Activated CD4-positive, alpha-beta T cell treated with anti-CD3 and anti-CD28 coated beads, Interleukin-2, amount 50 U/mL, for 24 hours (primary cell): ENCODE measurements at places on chromosomes 12 and 14.

DNA sequence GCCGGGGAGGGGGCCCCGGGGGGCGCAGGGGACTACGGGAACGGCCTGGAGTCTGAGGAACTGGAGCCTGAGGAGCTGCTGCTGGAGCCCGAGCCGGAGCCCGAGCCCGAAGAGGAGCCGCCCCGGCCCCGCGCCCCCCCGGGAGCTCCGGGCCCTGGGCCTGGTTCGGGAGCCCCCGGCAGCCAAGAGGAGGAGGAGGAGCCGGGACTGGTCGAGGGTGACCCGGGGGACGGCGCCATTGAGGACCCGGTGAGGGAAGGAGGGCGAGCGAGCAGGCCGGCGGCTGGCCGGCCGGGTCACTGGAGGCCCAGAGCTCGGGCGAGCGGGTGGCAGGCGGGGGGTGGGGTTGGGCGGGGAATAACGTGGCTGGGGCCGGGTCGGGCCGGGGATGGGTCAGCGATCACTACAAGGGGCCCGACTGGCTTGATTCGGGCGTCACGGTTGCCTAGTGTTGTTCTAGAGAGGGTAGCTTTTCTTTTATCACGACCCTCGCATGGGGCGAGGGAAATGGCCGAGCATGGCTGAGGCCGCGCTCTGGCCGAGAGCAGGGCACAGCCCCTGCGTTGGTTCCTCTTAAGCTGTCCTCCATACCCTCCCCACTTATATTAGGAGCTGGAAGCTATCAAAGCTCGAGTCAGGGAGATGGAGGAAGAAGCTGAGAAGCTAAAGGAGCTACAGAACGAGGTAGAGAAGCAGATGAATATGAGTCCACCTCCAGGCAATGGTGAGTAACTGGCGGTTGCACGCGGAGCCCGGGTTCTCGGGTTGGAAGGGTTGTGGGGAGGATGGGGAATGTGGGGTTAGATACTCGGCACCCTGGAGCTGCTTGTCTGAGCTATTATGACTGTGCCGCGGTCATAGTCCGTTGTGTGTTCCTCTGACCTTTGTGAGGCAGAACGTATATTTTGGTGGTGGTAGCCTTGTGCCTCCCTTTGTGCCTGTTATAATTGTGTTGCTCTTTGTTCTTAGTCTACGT is 603 bp downstream of the PABPN1 start:
- DNase-seq, result peak; percentile 19

DNA sequence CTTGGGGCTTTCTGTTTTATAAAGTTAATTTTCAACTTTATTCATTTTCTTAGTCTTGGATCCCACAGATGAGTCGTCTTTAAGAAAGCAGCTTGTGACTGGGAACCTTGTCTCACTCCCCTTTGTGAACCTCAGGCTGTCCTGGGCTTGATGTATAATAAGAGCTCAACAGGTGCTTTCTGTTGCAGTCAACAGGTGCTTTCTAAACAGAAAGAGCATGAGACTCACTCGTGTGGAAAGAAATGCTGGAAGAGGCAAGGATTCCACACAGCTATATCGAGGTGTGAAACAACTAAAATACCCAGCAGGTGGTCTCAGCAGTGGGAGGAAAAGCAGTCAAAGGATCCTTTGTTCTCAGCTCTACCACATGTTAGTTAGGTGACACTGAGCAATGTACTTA is 398.9 kb downstream of the EGLN3 start:
- no peak for DNase-seq

GRCh38 chr12:109739747-109740693 is 26.4 kb downstream of the FAM222A start:
- no peak for DNase-seq

- no peak for DNase-seq
These were observed 240.0 kb upstream of the CPNE8 start for GRCh38 chr12:39145175-39145999.

DNA sequence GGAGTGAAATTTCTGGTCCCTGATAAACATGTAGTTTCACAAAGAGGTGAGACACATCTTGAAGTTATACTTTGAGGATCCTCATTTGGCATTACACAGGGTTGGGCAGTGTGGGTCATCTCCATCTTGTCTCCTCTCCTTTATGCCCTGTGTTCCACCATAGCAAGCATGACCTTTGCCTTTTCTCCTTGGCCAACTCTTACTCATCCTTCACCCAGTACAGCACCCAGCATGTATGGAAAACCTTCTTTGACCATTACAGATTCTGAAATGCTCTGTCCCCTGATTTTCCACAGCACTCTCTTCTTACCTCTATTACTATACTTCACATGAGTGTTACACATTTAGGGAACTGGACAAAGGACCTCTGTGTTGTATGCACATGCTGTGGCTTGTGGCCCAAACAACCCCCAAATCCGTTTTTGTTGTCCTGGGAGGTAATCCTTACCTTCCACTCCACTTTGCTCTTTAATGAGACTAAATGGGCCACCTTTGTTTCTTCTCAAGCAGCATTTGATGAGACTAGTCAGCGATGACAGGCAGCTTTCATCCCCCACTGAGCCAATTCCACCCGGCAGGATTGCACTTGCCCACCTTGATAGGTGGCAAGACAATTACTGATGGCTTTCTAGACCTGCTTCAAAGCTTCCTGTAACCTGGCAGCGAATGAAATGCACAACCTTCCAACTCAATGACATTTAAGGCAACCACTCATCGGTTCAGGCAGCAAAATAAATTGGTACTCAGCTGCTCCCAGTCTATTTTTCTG is 163.5 kb downstream of the MON2 start:
- DNase-seq, result no peak

DNA sequence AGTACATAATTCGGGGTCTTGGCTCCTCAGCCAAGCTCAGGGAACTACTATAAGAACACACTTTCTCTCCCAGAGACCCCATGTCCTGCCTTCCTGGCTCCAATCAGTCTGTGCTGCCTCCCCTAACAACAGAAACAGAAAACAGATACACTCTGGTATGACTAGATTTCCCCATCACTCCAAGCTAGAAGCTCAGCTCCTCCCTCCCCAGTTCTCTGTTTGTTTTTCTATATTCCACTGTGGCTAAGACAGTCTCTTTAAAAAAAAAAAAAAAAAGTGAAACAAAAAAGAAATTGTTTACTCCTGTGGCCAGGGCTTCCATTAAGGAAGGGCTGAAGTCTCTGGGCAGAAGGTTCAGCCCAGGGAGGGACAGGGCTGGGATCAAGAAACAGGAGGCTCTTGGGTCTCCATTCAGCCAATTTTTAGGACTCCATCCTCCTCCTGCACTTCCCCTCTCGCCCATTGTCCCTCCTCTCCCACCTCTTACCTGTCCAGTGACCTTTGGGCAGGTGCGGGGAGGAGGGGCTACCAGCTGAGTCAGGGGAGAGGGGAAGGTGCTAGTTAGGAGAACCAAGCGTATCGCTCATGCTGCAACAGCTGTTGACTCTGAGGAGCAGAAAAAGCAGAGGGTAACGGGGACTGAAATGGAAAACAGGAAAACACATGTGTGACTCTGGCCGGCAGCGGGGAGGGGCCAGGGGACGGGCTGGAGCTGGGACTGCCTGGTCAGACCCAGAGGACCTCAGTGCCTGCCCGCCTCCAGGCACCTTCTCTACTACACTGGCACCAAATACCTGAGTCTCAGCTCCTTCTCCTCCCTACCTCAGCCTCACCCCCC is 4.1 kb upstream of the SLC7A7 start:
- DNase-seq, result no peak

DNA sequence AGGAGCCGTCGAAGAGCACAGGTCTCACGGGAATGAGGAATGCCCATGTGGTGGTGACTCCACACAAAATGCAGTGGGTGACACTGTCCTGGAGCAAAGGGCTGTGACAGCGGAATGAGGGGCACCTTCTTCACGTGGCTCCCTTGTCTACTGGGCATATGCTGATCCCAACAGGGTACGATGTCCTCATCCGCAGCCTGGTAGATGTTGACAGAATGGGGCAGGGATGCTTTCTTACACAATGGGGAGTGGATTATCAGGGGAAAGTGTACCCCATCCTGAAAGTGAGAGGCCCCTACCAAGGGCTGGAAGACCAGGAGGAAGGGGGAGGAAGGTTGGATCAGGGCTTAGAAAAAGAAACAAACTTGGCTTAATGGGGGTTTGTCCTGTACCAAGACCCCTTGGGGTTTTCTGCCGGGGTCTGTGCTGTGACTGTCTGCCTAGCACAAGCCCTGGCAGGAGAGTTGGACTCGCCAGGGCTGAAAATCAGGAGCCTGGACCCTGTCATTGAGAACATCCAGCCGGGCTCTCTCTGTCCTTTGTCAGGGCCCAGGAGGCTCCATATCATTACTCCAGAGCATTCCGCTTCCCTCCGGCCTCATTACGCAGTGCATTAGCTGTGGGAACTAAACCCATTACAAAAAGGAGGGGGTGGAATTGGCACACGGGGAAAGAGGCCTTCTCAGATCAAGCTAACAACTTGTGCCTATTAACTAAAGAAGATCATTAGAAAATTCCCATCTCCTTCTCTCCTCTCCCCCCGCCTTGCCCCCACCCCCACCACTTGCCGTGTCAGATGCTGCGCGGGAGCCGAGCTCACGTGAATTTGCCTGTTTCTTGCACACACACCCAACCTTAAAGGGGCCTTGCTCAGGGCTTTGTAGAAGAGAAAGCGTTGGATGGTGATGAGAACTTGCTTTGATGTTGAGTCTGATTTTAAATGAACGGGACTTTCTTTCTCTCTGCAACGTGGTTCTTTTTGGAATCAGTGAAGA is 171.8 kb upstream of the PARP11 start:
- DNase-seq, result no peak

DNA sequence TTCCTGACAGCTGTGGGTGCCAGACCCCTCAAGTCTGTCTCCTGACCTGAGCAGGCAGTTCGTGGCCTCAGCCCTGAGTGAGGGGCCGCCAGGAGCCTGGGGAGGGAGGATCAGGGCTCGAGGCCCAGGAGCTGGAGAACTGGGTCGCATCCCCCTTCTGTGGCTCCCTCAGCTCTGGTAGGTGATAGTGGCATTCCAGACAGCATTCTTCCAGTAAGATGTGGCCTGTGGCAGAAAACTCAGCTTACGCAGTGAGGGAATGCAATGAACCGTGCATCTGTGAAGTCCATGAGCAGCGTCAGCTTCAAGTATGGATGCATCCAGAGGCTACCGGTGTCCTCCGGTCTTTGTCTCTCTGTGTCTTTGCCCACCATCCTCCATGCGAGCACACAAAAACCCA is 28.4 kb upstream of the FBRSL1 start:
- DNase-seq, result no peak

GRCh38 chr14:100288382-100289185 is 17.7 kb downstream of the SLC25A29 start:
- no peak for DNase-seq

DNA sequence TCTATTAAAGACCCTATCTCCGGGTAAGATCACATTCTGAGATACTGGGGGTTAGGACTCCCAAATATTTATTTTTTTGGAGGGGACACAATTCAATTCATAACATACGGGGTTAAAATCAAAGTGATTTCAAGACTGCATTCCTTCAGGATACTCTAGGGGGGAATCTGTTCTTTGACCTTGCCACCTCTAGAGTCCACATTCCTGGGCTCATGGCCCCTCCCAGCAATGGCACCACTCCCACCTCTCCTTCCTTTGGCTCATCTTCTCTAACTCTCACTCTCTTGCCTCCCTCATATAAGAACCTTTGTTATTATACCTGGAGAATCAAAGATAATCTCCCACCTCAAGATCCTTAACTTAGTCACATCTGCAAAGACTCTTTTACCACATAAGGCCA is 79.5 kb downstream of the CAND1 start:
- no peak for DNase-seq

GRCh38 chr12:27330846-27331245 is 1.8 kb upstream of the BMAL2 start:
- no peak for DNase-seq

- no peak for DNase-seq
These were observed 105.8 kb downstream of the TGFB3 start for GRCh38 chr14:75875958-75876357.

DNA sequence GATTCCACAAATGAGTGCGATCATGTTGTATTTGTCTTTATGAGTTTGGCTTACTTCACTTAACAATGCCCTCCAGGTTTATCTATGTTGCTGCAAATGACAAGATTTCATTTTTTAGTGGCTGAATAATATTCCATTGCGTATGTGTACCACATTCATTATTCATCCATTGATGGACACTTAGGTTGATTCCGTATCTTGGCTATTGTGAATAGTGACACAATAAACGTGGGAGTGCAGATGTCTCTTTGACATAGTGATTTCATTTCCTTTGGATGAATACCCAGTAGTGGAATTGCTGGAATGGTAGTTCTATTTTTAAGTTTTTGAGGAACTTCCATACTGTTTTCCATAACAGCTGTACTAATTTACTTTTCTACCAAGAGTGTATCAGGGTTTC is 23.5 kb downstream of the AKAP6 start:
- no peak for DNase-seq

DNA sequence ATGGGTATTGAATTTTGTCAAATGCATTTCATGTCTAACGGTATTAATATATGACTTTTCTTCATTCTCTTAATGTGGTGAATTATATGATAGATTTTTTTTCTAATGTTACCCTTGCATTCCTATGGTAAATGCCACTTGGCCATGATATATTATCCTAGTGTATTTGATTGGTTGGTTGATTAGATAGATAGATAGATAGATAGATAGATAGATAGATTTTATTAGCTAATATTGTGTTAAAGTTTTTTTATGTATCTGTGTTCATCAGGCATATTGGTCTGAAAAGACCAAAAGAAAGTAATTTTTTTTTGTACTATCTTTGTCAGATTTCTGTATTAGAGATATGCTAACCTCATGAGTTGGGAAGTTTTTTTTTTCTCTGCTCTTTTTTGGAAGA is 124.6 kb downstream of the TGFB3 start:
- no peak for DNase-seq

GRCh38 chr12:123278101-123278627 is 6.5 kb upstream of the CDK2AP1 start:
- DNase-seq, result no peak

- no peak for DNase-seq
These were observed 543.5 kb downstream of the NRXN3 start for GRCh38 chr14:78713716-78714115.

DNA sequence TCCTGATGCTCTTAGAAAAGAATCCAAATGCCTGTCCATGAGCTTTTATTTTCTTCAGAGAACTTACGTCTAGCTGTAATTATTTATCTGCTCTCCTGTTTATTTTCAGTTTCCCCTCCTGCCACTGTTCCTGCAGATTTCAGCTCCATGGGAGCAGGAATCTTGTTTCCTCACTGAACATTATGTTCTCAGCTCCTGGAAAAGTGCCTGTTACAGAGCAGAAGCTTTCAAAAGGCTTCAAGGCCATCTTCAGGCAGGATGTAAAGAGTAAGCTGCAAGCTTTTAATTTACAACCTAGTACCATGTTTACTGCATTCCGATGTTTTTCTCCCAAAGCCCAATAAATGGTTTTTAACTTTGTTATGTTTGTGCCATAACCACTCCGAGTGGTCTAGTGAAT is 98.4 kb upstream of the BTG1 start:
- no peak for DNase-seq

DNA sequence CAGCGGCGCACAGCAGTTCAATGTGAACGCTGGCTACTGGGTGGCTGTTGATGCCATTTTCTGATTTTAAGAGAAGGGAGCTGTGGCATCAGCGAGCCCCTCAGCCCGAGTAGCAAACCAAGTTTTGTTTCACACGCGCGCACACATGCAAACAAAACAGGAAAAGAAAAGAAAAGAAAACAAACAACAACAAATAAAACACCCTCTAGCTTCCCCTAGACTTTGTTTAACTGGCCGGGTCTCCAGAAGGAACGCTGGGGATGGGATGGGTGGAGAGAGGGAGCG is 540 bp downstream of the PAX9 start:
- DNase-seq, result no peak
